Lower leg skin (tissue), 4 donors: ENCODE measurements at places on chromosomes 1 and 21. TPM values are rescaled to one million over a fixed set of nuclear protein-coding genes. Genes with fewer than 3 reads are reported as not detected.
A peak's percentile ranks its signal among the peaks of the same experiment; 100 is the strongest.

- no peak for DNase-seq
These were observed 7.2 kb downstream of the CNIH3 start for GRCh38 chr1:224623310-224623714.

DNA sequence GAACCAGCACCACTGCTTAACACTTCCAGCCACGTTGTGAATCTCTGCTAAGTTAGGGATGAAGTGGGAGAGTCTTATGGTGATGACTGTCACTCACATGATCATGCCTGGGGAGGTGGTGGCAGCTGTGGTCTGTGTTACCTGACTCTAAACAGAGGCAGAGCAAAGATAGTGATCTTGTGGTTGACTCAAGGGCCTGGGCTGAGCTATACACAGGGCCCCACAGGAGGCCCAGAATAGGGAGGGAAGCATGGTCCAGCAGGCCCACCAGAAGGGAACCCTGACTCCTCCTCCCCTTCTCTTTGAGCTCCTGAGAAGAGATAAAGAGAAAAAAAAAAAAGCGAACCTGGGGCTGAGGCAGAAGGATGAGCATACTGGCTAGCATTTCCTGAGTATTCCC is 55.0 kb downstream of the PLXNA2 start:
- DNase-seq = no peak

DNA sequence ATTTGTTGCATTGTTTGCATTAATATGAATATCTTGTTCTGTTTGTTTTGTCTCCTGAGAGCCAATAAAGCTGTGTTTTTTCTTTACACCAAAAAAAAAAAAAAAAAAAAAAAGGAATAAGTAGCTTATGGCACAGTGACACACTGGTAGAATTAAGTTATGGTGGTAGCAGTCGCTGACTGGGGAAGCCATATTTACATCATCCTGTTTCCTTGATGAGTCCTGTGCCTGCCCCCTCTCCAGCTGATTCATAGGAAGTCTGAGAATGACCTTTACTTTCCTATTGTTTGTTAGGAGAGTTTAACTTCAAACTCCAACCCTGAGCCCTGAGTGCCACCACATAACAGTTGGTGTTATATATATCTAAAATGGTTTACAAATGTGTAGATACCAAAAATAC is 62.2 kb downstream of the OBSCN start:
- DNase-seq = no peak

GRCh38 chr1:77504986-77505385 is 177.5 kb downstream of the ZZZ3 start:
- no peak for DNase-seq

- peak; percentile 88 for DNase-seq
These were observed 708 bp downstream of the PRDM2 start for GRCh38 chr1:13700521-13701270.

DNA sequence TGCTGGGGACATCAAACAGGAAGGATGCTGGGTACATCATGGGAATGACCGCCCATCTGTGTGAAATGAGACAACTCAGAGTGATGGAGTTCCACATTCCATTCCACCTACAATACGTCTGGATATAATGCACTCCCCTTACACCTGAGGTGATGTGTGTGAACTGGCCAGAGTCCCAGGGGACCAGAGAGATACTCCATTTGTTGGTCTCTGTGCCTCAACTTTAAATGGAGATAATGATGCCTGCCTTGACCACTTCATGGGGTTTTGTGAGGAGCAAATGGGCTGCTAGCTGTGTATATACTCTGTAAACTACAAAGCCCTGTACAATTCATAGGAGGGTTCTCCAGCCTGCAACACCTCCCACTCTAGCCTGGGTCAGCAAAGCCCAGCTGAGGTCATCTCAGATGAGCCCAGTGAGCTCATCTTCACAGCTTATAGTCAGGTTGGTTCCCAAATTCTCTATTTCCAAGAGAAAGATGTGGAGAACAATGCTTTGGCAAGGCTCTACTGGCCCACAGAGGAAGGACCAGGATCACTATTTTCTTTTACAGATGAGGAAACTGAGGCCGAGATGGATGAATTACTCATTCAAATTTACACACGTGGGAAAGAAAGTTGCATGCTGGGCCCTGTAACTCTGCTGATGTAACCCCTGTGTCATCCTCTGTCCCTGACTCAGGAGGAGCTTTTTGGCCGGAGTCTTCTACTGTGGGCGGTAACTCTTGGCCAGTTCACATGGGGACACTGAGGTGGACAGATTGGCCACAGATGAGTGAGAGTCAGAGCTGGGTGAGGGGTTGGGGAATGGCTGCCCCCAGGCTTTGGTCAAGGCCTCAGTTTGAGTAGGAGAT is 105.6 kb upstream of the GCLM start:
- no peak for DNase-seq

- peak; percentile 82 for DNase-seq
These were observed 21.8 kb downstream of the MIS18A start for GRCh38 chr21:32256873-32257620.

DNA sequence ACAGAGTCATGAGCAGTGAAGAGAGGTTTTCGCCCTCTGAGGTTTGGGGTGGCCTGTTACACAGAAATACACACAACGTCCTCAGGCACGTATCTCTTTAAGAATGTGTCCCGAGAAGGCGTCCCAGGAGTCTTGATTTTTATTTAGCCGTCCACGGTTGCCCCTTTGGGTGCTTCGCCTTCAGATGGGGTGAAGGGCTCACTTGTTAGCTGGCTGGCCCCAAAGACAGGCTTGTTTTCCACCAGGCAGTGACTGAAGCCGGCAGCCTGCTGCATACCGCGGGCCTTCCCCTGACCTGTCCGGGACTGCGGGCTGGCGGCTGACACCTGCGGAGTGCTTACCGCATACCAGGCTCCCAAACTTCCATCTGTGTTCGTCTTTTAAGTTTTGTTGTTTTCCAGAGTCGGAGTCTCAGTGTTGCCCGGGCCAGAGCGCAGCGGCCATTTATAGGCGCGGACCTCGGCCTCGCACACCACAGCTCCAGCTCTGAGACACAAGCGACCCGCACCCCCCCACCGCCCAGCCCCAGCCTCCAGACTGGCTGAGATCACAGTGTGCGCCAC is 1.6 kb upstream of the ADARB1 start:
- no peak for DNase-seq

DNA sequence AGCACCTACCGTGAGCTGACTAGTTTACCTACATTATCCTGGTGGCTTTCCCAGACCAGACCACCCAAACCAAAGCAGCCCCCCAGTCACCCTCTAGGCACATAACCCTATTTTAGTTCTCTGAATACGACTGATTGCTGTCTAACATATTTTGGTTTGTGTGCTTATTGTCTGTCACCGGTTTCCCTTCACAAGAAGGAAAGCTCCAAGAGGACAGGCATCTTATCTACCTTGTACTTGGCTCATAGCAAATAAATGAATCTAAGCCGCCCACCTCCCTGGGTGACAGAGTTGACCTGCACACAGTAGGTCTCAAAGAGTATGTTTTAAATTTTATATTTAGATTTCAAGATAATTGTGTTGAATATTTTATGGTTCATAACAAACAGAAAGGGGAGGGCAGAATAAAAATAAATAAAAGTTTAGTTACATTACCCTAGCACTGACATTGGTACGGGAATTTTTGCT is 904 bp upstream of the PRDX6 start:
- no peak for DNase-seq

GRCh38 chr21:42524341-42525028 is 10.8 kb downstream of the SLC37A1 start:
- no peak for DNase-seq

DNA sequence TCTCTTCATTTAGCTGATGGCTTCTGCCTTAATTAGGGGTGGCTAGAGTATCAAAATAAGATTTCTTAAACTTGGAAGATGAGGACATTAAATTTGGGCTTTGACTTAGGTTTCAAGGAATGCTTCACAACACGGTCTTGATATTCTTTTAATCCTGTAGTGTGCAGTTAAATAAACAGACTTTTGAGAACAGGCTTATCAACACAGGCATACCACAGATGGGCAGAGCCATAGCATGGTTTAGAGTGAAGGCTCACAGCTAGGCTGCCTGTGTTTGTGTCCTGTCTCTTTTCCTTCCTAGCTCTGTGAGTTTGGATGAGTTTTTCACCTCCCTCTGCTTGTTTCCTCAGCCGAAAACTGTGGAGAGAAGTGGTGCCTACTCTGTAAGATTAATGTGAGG is 102.3 kb upstream of the IPO9 start:
- no peak for DNase-seq

GRCh38 chr1:2415801-2416208 is 3.4 kb upstream of the PEX10 start:
- no peak for DNase-seq

GRCh38 chr1:186878356-186878755 is 49.6 kb downstream of the PLA2G4A start:
- DNase-seq = no peak

- no peak for DNase-seq
These were observed 61.1 kb upstream of the TINAGL1 start for GRCh38 chr1:31515056-31515775.

- DNase-seq = no peak
These were observed 10.5 kb downstream of the TMEM35B start for GRCh38 chr1:34974626-34975025.

DNA sequence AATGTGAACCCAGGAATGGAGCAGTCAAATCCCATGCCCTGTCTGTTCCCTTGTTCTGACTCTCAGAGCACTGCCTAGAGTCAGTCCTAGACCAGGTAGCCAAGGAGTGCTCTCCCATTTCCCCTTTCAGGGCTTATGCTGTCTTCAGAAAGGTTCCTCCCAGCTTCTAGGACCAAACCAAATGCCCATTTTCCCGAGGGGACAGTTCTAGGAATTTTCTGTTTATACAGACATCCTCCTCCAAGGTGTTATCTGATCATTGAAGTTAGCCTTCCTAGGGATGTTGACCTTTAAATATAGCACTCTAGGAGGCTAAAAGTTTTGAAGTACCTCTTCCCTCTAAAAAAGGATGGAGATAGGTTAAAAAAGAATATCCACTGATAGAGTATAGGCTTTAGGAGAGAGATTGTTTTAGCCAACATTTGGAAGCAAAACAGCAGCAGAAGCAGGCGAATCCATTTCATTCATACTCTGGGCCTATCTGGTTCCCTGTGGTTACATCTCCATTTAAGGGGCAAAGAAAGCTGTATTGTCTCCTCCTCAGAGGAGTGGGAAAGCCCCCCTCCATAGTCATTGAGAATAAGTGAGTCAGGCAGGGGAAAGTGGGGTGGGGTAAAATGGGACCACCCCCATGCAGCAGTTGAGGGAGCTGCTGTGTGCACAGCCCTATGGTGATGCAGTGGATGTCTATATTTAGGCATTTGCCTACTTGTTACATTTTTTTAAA is 126.5 kb downstream of the SPATA46 start:
- DNase-seq = no peak

DNA sequence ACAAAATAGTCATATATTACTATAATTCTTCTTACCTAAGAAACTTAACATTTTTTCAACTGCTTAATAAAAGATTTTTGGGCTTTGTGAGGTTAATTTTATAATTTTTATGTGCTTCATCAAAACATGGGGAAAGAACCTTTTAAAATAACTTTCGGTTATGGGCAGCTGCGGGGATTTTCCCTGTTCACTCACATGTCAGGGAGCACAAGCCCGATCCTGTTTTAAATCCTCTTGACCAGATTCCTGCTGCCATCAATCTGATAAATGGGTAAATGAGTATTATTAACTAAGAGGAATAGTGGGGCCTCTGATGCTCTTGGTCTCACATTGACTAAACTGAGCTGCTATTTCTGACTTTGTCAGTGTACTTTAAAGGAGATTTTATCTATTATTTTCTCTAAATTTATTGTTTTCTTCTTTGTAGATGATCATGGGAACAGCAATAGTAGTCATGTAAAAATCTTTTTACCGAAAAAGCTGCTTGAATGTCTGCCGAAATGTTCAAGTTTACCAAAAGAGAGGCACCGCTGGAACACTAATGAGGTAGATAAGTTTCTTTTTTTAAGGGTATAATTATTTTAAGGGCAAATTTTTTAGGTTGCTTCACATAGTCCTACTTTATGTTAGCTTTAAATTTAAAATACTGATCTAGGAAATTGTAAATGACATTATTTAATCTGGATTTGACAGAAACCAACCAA is 39.6 kb downstream of the CAMTA1 start:
- no peak for DNase-seq

GRCh38 chr1:155022136-155022926 is 11.2 kb downstream of the DCST2 start:
- DNase-seq = no peak

- DNase-seq = peak; percentile 49
These were observed 26.7 kb upstream of the RPTN start for GRCh38 chr1:152185544-152186391.

- no peak for DNase-seq
These were observed 79.6 kb upstream of the BMP8A start for GRCh38 chr1:39411526-39412478.

DNA sequence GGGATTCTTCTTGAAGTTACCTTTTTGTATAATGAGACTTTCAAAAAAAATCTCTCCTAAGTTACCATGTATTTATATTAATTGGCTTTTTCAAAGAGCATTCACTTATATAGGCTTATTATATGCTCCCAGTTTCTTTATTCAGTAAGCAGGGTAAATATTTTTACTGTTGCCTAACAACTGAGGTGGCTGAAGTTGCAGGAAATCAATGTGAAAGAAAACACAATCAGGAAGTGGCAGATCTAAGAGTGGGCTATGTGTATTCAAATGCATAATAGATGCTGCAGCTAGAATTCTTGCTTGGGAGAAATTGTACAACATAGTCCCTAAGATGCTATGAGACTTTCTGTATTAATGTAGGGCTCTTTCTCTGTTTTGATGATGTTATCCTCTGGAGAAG is 606.9 kb downstream of the NUF2 start:
- DNase-seq = no peak

Gene PLA2G2A
- total RNA-seq = 14.0 TPM

Gene MARK1
- 5.3 TPM for total RNA-seq

Gene DTL
- total RNA-seq = 1.2 TPM

Gene TMEM269
- 0.08 TPM for total RNA-seq

Gene AIRE
- 0.12 TPM for total RNA-seq

Gene PADI4
- 0.51 TPM for total RNA-seq

Gene NOTCH2
- 159 TPM for total RNA-seq

Gene APOBEC4
- total RNA-seq = not detected

Gene TIE1
- total RNA-seq = 8.8 TPM

Gene PKLR
- 0.52 TPM for total RNA-seq

Gene SPSB1
- 34.7 TPM for total RNA-seq

Gene SDF4
- total RNA-seq = 121 TPM

Gene CD52
- total RNA-seq = not detected

Gene S100A16
- total RNA-seq = 289 TPM

Gene MAP3K21
- 11.3 TPM for total RNA-seq

Gene SDHB
- 84.1 TPM for total RNA-seq

Gene KCNAB2
- total RNA-seq = 10.3 TPM

Gene SLC9C2
- not detected for total RNA-seq

Gene IGSF9
- total RNA-seq = 17.7 TPM

Gene GAS5
- total RNA-seq = 311 TPM

Gene MNDA
- total RNA-seq = 1.1 TPM

Gene ALX3
- 0.52 TPM for total RNA-seq
